ENCODE measurements at places on chromosomes 3 and 15.

GRCh38 chr15:64875641-64876223 is 34.0 kb downstream of the PLEKHO2 start:
- no peak for DNase-seq

GRCh38 chr15:77548589-77549557 is 83.8 kb downstream of the LINGO1 start:
- DNase-seq = no peak

DNA sequence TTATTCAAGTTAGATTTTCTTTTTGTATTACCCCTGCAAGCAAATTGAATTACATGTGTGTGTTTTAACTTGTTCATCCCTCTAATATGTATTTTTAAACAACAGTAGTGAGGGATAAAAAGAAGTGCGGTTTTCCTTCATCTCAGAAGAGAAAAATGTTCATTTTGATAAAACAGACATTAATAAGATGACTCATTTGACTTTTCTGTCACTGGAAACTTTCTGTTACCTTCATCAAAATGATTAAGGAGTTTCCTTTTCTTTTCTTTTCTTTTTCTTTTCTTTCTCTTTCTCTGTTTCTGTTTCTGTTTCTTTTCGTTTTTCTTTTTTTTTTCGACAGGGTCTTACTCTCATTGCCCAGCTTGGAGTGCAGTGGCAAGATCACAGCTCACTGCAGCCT is 53.0 kb downstream of the ECT2 start:
- DNase-seq = no peak

- no peak for DNase-seq
Measured at GRCh38 chr3:23620638-23621015, 185.1 kb upstream of the UBE2E1 start.

DNA sequence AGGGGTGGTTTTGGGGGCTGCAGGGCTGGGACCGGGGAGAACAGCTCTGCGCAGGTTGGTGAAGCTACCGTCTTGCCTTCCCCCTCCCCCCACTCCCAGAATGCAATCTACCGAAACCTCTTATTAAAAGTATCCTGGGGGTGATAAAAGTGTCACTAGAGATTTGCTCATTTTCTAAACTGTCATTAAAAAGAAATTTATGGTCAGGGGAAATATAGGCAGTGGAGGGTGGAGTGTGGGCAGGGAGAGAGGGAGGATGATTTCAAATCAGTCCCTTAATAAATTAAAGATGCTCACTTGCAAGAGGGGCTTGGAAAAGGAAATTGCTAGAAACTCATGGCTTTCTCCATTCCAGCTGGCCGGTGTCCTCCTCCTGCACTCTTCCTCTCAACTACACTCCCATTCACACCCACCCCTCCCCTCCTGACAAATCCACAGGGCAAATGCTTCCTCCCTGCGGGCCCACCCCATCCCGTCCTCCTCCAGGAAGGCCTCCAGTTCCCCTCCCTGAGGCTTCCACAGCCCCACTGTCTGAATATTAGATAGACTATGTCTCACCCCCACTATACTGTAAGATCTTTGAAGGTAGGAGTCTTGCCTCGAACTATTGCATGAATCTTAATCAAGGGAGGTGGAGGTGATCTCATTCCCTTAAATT is 83.9 kb downstream of the TLE3 start:
- no peak for DNase-seq

- no peak for DNase-seq
Measured at GRCh38 chr15:51327081-51327480, 11.3 kb downstream of the CYP19A1 start.

GRCh38 chr3:123789760-123790159 is 94.4 kb downstream of the MYLK start:
- no peak for DNase-seq

GRCh38 chr15:24676431-24676830 is 856 bp downstream of the NPAP1 start:
- no peak for DNase-seq

GRCh38 chr3:86973440-86973839 is 17.5 kb downstream of the VGLL3 start:
- no peak for DNase-seq

- no peak for DNase-seq
Measured at GRCh38 chr15:79572691-79573404, 140.7 kb downstream of the MINAR1 start.

GRCh38 chr3:185696039-185696438 is 109.9 kb downstream of the SENP2 start:
- DNase-seq = no peak

All from amygdala (tissue), 56 donors.